ENCODE measurements at places on chromosomes 4 and X. TPM values are rescaled to one million over a fixed set of nuclear protein-coding genes. Genes with fewer than 3 reads are reported as not detected.

- no peaks in the 10 kb centered on the region for H3K36me3 ChIP-seq
- H3K27ac ChIP-seq: peak overlapping the region; percentile 27
- peak; percentile 55 for DNase-seq
Observed at GRCh38 chr4:126888968-126889367, 743.8 kb upstream of the INTU start.

DNA sequence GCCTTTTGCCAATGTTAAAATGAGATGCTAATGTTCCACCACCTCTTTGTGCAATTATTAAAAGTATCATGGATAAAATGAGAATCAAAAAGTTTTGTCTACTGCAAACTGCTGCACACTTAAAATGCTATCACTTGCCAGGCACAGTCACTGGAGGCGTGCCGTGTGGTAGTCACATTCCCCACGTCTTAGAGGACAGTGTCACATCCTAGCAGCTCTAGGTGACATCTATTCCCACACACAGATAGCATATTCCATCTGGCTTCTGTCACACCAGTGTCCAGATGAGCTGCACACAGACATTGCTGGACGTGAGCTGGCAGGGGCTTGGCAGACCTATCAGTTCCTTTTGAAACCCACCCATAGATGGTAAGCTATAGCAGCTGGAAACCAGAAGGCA, 47.0 kb downstream of the NSG1 start:
- peaks cover 37% of the 10 kb centered on the region for H3K36me3 ChIP-seq
- H3K27me3 ChIP-seq: no peaks in the 10 kb centered on the region
- H3K4me3 ChIP-seq: no peak overlapping the region
- H3K4me1 ChIP-seq: peaks cover 12% of the 10 kb centered on the region
- H3K27ac ChIP-seq: no peak overlapping the region

DNA sequence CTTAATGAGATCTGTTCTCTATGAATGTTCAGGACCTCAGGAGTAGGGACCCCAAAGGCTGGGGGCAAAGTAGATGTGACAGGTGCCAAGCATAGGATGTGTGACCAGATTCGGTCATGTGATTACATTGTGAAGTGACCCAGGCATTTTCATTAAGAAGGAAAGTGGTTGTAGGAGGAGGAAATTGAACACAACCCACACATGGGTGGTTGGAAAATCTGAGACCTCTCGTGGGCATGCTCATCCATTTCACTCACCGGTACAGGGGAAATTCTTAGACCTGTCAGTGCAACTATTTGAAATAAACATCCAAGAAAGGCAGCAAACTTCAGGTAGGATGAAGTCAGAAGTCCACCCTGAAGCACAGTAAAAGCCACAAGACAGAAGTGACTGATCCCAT, 43.5 kb upstream of the CD99 start:
- H3K4me3 ChIP-seq: no peak overlapping the region
- H3K36me3 ChIP-seq: no peaks in the 10 kb centered on the region

Gene NPFFR2
- total RNA-seq: not detected

Gene TXK
- total RNA-seq: 0.72 TPM
